ENCODE measurements at places on chromosomes 12 and 14. TPM values are rescaled to one million over a fixed set of nuclear protein-coding genes. Genes with fewer than 3 reads are reported as not detected.

- no peak overlapping the region for H3K4me3 ChIP-seq
- H3K36me3 ChIP-seq = no peaks in the 10 kb centered on the region
- H3K27me3 ChIP-seq = peaks cover 6% of the 10 kb centered on the region
- H3K27ac ChIP-seq = no peak overlapping the region
Observed at GRCh38 chr12:107484230-107484629, 201.4 kb upstream of the PWP1 start.

DNA sequence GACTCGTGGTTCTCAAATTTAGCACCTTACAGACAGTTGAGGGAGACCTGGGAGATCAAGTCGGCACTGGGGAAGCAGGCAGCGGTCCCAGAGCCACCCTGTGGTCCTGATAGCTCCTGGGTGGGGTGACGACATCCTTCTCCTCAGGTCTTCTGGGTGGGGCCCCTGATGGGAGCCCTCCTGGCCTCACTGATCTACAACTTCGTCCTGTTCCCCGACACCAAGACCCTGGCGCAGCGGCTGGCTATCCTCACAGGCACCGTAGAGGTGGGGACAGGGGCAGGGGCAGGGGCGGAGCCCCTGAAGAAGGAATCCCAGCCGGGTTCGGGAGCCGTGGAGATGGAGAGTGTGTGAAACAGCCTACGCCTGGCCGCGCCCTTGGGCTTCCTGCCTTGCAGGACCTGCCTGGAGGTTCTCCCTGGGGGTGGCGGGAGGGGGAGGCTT, 2.6 kb downstream of the AQP6 start:
- no peaks in the 10 kb centered on the region for H3K36me3 ChIP-seq
- H3K4me3 ChIP-seq = no peak overlapping the region
- H3K27ac ChIP-seq = no peak overlapping the region
- DNase-seq = no peak
- H3K27me3 ChIP-seq = no peaks in the 10 kb centered on the region

DNA sequence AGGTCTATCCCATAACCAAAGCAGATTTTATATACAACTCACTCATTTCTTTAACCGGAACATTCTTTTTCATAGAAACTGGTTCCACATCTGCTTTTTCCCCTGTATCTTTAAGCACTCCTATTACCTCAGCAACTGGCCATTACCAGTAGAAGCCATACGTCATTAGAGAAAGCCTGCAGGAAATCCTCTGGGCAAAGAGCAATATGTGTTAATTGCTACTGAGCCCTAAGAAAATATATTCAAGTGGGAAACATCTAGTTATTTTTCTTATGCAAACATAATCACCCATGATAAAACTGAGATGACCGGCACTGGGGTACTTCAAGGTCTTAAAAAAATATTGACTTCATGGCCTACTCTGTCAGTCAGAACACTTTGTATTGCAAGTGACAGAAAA, 28.2 kb upstream of the CPSF6 start:
- DNase-seq = no peak
- no peak overlapping the region for H3K27ac ChIP-seq

ADCY4 gene
- 2.4 TPM for total RNA-seq

Measured in WTC11 (cell line).